Right kidney (tissue), 9 donors: ENCODE measurements at places on chromosomes 3 and 15.

DNA sequence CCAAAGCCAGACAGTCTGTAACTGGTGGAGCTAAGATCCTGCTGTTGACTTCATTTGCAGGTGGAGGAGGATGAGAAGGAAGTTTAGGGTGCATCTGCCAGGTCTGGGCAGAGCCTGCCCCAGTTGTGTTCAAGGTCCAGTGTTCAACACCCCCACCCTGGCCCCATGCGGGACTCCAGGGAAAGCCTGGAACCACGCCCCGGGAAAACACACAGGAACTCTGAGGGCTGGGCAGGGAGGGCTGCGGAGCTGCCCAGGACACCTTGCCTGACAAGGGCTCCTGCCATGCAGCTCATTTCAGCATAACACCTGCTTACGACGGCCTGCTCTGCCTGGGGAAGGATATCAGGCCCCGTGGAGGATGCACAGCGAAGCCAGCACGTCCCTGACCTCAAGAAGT is 286.3 kb downstream of the XXYLT1 start:
- DNase-seq, result no peak

DNA sequence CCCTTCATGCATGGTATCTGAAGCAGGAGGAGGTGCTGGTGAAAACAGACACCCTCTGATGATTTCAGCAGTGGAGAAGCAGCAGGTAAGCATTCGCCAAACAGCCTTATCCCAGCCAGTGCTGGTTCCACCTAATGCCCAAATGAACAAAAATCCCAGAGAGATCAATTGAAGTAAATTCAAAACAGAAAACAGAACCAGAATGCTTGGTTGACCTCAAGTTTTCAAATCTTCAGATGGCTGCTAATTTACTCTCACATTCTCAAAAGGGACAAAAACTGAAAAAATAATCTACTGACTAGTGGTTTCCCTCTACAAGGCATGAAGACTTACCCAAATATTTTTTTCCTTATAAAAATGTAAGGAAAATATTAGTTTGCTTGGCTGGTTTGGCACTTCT is 87.0 kb upstream of the MYO5C start:
- no peak for DNase-seq

DNA sequence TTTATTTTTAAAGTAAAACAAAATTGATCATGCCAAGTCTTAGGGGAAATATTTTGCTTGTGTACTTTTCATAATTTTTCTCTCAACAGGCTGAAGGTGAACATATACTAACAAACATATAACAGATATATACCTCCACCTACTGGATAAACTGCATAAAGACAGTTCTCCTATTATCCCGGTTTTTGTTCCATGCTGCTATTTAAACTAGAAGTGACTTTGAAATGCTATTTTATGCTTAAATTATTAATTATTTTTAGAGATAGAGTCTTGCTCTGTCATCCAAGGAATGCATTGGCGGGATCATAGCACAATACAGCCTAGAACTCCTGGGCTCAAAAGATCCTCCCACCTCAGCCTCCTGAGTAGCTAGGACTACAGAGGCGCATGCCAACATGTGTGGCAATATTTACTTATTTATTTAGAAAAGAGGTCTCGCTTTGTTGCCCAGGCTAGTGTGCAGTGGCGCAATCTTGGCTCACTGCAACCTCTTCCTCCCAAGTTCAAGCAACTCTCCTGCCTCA is 49.8 kb downstream of the ST3GAL6 start:
- no peak for DNase-seq

- no peak for DNase-seq
These were observed 50.3 kb downstream of the SHQ1 start for GRCh38 chr3:72797773-72798543.

DNA sequence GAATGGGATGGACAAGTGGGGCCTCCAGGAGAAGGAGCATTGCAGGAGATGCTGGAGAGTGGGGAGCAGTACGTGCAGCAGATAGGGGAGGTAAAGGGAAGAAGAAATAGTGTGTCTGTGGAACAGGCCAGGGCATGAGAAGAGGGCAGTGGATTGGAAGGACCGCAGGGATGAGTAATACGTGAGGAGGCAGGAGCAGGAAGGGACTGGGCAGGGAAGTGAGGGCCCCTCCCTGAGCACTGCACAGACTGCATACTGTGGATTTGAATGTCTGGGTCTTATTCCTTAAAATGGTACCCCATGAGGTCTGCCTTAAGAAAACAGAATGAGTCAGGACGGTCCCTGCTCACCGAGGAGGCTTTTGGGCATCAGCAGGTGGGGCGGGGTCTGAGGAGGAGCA is 210.0 kb upstream of the NDN start:
- no peak for DNase-seq

DNA sequence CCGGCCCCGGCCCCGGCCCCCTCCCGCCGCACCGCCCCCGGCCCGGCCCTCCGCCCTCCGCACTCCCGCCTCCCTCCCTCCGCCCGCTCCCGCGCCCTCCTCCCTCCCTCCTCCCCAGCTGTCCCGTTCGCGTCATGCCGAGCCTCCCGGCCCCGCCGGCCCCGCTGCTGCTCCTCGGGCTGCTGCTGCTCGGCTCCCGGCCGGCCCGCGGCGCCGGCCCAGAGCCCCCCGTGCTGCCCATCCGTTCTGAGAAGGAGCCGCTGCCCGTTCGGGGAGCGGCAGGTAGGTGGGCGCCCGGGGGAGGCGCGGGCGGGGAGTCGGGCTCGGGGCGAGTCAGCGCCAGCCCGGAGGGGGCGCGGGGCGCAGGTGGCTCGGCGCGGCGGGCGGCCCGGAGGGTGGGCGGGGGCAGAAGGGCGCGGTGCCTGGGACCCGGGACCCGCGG is 352 bp downstream of the CHRD start:
- DNase-seq, result peak; percentile 50

- DNase-seq, result peak; percentile 19
These were observed 57.5 kb upstream of the HACD2 start for GRCh38 chr3:123642182-123642956.

DNA sequence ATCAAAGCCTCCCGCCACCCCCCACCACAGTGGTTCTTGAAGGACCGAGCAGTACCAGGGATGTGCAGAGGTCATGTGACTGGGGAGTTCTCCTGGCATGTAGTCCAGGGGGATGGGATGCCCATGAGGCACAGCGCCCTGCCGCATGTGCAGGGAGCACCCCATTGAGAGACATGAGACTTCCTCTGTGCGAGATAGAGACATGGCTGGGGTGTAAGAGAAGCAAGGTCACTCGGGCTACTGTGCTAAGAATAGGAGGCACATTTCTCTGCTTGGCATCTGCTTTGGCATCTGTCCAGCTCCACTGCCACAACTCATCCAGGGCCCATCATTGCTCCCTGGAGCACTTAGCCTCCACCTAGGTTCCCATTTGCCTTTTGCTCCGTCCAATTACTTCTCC is 2.4 kb upstream of the CYP1A1 start:
- DNase-seq, result no peak

DNA sequence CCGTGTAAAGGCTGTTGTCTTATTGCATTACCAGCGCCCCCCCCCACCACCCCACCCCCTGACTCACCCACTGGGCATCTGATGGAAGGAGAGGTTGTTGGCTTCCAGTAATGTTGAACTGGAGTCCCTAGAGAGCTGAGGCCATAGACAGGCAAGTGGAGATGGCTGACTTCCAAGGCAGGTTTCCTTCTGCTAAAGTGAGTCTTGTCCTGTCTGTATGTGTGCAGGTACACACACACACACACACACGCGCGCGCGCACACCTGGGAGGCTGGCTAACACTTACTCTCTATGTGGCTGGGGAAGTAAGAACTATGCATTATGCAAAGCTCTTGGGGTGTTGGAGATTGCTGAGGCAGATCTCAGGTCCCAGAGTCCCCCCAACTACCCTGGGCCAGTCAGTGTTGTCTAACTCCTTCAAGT is 1.6 kb upstream of the KY start:
- DNase-seq, result no peak

GRCh38 chr3:195829897-195830254 is 18.1 kb upstream of the MUC4 start:
- DNase-seq, result no peak
